ENCODE measurements at places on chromosomes 6 and 20. TPM values are rescaled to one million over a fixed set of nuclear protein-coding genes. Genes with fewer than 3 reads are reported as not detected.

DNA sequence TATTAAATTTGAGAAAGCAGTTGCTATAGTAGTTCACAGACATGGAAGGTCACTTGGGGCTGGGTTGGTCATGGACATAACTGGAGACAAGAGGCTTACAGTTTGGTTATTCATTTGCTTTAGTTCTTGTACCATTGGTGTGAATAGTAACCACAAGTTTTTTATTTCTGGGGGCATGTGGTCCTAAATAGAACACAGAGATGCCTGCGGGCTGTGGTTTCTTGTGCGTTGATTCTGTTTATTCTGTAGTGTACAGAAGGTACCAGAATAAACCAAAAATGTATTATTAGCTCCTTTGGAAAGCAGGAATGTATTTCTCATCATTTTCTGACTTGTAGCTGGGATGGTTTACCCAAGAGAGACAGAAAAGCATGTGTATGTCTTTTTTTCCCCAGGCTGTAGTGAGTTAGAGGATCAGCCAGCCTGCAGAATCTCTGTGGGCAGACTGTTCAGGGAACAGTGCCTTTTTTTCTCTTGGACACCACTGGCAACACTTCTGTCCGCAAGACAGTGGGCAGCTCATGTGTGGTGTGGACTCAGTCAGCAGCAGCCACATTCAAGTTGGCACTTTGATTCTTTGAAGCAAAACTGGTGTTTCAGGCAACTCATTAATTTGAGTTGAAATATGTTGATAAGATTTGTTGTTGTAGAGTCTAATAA, 122.1 kb downstream of the LRRC1 start:
- no peak for DNase-seq

DNA sequence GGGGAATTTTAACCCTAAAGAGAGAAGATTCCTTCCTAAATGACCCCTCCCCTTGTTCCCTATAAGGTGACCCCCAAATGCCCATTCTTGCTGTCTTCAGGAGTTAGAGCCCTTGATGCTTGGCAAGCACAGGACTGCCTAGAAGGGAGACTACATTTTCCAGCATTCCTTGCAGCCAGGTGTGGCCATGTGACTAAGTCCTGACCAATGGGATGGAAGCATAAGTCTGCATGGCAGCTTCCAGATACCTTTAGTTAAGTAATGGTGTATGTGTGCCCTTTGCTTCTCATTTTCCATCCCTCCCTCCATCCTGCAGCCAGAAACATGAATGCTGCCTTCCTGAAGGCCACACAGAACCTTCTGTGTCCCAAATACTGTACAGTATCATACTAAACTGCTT, 5.5 kb downstream of the BFSP1 start:
- no peak for DNase-seq

DNA sequence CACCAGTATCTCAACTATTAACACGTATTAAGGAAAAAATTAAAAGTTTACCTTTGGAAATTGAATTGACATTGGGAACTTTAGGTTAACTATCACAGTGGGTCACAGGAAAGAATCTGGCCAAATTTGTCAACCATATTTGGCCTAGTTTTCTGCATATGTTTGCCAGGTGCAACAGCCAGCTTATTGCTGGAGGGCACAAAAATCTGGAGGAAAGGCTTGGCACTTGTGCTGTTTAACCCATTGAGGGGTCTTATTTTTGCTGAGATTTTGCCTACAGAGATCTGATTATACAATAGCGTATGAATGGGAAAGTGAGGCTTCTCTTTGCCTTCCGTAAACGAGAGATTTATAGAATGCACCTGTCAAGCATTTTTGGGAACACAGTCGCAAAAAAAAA, 190.4 kb downstream of the PRL start:
- DNase-seq, result no peak

The MAPK13 gene
- 5.8 TPM for total RNA-seq
